ENCODE measurements at places on chromosomes 1 and 21.
A peak's percentile ranks its signal among the peaks of the same experiment; 100 is the strongest.

DNA sequence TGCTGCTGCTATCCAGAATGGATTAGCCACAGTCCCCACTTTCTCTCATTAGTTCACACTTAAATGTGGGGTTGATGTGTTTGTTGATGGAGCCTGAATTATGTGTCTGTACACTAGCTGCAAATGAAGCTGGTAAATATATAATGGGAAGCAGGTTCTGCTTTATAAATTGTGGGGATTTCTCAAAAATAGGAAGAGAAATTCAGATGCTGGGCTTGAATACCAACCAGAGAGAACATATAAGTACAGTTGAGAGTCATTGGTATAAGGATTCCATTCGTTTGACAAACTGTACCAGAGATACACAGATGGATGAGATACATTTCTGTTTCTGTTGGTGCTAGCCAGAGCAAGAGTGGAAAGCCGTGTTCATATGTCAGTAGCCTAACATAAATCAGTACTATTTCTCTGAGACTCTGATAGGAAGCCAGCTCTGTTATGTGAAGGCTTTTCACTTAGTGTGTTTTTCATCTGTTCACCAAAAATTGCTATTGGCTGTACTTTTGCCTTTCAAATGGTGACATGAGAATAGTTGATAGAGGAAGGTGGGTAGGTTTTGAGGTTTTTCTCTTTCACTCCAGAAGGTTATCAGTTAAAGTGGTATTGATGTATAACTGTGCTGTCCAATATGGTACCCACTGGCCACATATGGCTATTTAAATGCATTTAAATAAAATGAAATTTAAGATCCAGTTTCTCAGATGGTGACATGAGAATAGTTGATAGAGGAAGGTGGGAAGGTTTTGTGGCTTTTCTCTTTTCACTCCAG lies 15.6 kb downstream of the SMG7 start:
- DNase-seq = no peak

- no peak for DNase-seq
Observed at GRCh38 chr1:169595764-169596711, 9.8 kb upstream of the F5 start.

GRCh38 chr1:18817795-18818435 lies 41.5 kb downstream of the TAS1R2 start:
- DNase-seq = no peak

- no peak for DNase-seq
Observed at GRCh38 chr1:39646232-39647081, 7.0 kb upstream of the HEYL start.

GRCh38 chr1:40462956-40463590 lies 12.8 kb downstream of the ZFP69B start:
- no peak for DNase-seq

DNA sequence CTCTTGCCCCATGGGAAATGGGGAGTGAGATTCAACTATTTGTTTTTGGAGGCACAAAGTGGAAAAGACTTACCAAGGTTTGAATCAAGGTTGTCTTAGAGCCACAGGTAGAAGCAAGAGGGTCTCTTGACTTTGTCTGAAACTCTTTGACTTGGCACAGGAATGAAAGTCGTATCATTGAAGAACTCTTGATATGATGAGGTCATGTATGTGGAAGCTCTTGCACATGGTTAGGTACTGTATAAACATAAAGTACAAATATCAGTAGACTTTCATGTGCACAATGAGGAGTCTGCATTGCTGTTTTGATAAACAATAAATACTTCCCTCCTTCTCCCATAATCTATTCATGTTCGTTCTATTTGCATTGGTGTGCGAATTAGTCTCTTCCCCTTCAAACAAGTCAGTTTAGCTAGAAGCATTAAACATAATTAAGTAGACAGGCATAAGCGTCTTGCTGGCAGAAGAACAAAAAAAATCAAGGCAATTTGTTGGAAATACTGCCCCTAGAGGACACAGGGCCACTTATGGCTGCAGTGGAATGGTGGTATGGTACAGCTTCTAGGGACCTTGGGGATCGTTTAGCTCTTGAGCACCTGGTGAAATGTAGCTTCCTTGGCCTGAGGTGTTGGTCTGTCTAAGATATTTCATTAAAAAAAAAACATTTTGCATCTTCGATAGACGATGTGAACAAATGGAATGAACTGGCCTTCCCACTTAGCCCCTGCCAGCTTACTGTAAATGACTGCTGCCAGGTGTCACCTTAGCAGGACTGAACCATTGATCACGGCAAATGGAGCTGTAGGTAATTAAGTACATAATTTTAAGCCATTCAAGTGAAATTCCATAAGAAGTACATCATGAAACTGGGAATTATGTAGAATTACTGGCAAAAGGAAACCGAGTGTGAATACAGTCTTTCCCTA lies 218.0 kb upstream of the GALNT2 start:
- no peak for DNase-seq

DNA sequence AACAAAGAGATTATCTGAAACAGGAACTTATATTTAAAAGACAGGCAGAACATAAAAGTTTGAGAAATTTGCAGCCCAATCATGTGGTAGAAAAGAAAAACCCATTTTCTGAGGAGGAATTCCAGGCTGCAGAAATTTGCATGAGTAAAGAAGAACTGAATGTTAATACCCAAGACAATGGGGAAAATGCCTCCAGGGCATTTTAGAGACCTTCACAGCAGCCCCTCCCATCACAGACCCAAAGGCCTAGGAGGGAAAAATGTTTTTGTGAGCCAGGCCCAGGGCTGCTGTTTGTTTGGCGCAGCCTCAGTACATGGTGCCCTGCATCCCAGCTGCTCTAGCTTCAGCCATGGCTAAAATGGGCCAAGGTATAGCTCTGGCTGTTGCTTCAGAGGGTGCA lies 554.3 kb upstream of the CHRM3 start:
- no peak for DNase-seq

DNA sequence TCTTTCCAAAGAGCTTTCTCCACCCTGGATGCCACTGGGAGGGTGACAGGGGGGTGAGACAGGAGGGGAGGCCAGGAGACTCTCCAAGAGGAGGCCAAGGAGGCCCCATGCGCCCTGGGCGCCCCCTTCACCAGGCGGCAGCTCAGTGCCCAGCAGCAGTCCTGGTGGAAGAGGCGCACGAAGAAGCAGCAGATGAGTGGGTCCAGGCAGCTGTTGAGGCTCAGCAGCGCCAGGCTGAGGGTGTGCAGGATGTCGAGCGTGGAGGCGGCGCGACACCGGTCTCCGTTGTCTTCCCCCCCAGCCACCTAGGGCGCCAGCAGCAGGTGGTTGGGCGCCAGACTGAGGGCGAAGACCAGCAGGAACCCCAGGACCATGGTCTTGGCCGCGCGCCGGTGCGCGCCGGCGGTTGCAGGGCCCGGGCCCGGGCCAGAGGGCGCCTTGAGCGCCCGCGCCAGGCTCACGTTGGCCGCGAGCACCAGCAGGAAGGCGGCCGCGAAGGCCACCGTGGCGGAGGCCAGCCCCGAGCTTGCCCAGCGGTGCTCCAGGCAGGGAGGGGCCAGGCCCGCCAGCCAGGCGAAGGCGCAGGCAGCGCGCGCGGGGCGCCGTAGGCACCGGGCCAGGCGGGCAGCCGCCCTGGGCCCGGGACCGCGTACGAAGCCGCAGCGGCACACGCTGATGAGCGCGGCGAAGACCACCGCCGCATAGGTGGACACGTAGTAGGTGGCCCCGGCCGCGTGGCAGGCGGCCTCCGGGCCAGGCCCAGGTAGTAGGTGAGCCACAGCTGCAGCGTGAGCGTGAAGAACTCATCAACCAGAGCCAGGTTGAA lies 8.6 kb downstream of the TMEM35B start:
- DNase-seq = no peak

DNA sequence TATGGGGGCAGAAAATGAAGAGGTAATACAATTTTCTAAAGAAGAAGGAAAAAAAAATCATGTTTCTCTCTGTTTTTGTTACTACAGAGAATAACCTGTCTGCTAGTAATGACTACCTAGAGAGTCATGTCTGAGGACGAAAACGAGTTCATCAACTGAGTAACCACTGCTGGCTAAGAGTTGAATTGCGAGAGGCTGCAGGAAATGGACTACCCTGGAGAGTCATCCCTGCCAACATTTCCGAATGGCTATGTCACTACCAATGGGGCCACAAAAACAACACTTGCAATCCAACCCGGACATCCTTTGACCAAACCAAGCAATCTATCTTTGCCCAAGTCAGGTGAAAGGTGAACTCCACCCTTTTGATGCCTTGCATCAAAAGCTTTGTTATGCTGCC lies 120.6 kb downstream of the FCRL5 start:
- DNase-seq = no peak

DNA sequence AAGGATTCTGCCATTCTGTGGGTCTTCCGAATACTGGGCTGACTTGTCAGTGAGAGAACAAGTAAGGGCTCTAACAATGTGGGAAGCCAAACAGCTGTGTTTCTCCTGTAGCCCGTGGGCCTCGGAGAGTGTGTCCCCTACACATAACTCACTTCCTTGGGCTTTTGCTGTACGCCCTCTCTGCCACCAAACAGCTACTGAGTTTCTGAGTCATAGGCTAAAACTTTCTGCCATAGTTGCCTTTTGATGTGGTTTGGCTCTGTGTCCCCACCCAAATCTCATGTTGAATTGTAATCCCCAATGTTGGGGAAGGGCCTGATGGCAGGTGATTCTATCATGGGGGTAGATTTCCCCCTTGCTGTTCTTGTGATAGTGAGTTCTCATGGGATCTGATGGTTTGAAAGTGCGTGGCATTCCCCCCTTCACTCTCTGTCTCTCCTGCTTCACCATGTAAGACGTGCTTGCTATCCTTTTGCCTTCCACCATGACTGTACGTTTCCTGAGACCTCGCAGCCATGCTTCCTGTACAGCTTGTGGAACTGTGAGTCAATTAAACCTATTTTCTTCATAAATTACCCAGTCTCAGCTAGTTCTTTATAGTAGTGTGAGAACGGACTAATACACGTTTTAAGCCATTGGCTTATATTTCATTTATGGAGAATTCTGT lies 194.8 kb upstream of the HMCN1 start:
- no peak for DNase-seq

DNA sequence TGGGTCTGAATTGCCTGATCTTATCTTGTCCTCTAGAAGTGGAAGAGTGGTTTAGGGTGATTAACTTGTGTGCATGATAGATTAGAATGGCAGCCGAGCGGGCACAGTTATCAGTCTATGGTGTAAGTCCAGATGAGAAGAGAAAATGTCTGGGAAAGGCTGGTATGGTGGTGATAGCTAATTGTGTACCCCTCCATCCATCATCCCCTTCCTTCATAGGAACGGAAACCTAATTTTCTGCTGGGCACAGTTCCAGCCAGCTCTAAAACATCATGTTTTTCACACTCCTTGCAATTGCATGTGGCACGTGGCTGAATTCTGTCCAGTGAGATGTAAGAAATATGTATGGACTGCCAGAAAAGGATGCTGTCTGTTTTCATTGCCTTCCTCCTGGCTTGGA lies 40.9 kb upstream of the ZP4 start:
- no peak for DNase-seq

DNA sequence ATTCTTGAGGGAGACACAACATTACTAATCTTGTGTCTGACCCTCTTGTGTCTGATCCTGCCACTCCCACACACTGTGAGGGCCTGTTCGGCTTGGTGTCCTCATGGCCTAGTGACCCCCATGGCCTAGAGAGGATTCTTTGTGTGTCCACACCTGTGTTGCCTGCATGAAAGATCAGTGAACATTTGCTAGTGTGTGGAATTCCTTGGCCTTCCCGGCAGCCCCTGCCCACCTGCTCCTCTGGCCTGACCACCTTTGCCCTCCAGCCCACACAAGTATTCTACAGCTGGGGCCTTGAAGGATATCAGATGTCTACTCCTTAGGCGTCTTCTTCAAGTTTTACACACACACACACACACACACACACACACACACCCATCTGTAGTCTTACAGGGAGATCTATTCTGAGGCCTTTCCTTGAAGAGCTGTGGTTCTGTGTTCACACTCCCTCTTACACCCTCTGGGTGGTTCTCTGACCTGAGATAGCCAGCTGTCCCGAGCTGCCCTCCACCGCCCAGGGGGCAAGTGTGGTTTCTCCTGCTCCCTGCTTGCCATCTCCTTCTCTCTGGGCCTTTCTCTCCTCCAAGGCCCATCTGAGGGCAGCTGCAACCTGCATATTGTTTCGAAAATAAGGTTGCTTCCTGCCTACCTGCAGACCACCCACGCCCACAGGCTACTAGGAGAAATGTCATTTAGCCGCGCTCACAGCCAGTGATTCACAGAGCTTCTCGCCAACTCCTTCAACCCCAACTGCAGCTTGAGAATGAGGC lies 45.4 kb downstream of the CD247 start:
- DNase-seq = no peak

DNA sequence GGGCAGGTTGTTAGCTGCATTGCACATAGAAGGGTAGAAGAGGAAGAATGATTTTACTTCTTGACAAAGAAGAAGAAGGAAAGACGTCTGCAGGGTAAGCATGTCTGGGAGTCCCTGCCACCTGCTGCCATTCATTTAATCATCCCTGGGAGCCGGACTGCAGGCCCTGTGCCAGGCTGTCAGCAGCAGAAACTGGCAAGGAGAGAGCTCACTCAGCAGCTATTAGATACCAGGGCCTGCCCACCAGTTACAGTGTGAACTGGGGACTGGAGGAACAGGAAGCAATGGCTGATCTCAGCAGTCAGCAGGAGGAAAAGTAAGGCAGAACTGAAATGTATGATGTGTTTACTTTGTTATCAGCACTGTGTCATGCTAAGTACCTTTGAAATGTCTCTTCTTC lies 75.7 kb upstream of the C1orf87 start:
- DNase-seq = no peak

DNA sequence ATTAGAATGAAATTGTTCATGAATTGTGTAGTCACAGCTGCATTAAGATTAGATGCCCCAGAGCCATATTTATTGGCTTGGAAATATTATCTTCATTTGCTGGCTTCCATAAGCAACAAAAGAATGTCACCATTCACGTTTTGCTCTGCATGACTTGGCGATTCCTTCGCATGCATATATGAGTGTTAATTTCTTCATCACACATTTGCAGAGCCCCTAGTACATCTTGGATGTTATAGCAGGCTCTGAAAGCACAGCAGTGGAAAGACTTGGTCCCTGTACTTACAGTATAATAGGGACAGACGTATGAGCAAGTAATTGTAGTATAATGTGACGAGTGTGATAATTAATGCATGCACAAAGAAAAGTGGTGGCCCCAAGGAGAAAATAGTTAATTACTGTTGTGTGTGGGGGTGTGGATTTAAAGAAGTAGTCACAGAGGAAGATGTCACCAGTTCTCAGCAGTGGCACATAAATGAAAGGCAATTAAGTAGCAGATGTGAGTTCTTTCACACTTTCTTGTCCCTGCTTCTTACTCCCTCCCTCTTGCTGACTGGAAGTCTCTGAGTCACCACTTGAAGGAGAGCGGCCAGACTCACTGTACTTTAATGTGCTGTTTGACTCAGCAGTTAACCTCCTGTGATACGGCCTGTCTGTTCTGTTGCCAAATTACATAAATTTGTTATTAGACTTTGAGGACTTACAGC lies 21.0 kb downstream of the S100A10 start:
- peak; percentile 66 for DNase-seq
